NCI-H526 treated with DMSO at 0.1 percent for 48 hours (cell line): ENCODE measurements at places on chromosomes 7 and 10.

- DNase-seq, result no peak
Observed at GRCh38 chr10:71031026-71031425, 142.7 kb upstream of the PCBD1 start.

DNA sequence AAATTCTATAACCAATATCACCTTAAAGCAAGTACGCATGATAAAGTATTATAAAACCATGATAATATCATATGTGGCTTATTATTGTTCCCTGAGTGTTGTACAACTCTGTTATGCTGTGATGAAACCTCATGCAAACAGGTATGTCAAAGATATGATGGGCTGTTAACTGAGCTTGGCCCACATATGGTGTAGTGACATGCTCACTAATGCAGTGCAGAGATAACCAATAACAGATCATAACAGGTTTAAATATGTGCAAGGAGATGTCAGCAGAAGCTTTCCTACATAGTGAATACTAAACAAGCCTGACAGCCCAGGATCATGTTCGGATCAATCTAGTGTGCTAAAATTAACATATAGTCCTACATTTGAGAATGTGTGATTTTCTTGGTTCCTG is 9.6 kb downstream of the CFTR start:
- no peak for DNase-seq

GRCh38 chr7:8418629-8419245 is 14.7 kb upstream of the NXPH1 start:
- DNase-seq, result peak; percentile 57

GRCh38 chr10:69800109-69800508 is 1.6 kb upstream of the COL13A1 start:
- DNase-seq, result no peak

- DNase-seq, result no peak
Observed at GRCh38 chr10:57314046-57314445, 953.0 kb upstream of the ZWINT start.

- DNase-seq, result no peak
Observed at GRCh38 chr7:17313194-17313593, 14.7 kb downstream of the AHR start.

GRCh38 chr7:3243256-3243655 is 57.8 kb upstream of the SDK1 start:
- DNase-seq, result no peak

GRCh38 chr7:31107106-31108090 is 55.3 kb downstream of the ADCYAP1R1 start:
- DNase-seq, result no peak

- DNase-seq, result no peak
Observed at GRCh38 chr7:143485094-143485493, 7.4 kb downstream of the TAS2R41 start.

DNA sequence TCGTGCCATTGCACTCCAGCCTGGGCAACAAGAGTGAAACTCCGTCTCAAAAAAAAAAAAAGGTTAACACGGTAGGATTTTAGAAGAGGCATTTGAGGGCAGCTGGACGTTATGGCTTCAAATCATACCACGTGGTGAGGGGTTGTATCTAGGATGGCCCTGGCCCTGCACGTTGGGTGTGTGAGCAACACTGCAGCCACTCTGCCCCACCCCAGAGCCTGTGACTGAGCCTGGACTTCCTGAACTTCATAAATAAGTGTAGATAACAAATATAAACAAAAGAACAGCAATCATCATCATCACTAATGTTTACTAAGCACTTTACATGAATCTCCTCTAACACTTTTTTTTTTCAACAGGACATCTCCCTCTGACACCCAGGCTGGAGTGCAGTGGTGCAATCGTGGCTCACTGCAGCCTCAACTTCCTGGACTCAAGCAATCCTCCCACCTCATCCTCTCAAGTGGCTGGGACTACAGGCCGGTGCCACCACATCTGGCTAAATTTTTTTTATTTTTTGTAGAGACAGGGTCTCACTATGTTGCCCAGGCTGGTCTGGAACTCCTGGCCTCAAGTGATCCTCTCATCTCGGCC is 169.5 kb upstream of the FRMD4A start:
- DNase-seq, result no peak

DNA sequence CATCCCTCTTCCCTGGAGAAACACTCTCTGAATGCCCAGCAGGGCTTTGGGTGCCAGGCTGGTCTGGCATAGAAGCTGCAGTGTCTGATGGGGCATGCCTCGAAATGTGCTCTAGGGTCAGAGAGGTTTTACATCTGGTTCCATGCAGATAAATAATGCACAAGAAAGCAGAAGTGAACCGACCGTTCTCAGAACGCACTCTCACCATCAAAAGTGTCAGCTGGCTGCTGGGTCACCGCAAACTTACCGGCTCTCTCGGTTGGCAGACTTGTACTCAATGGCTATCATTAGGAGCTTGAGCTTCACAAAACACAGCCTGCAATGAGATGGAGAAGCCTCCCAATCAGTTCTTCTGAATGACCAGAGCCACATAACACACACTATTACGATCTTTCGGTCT is 610.0 kb downstream of the KCNMA1 start:
- no peak for DNase-seq

GRCh38 chr7:39490296-39490695 is 75.9 kb upstream of the YAE1 start:
- DNase-seq, result no peak

DNA sequence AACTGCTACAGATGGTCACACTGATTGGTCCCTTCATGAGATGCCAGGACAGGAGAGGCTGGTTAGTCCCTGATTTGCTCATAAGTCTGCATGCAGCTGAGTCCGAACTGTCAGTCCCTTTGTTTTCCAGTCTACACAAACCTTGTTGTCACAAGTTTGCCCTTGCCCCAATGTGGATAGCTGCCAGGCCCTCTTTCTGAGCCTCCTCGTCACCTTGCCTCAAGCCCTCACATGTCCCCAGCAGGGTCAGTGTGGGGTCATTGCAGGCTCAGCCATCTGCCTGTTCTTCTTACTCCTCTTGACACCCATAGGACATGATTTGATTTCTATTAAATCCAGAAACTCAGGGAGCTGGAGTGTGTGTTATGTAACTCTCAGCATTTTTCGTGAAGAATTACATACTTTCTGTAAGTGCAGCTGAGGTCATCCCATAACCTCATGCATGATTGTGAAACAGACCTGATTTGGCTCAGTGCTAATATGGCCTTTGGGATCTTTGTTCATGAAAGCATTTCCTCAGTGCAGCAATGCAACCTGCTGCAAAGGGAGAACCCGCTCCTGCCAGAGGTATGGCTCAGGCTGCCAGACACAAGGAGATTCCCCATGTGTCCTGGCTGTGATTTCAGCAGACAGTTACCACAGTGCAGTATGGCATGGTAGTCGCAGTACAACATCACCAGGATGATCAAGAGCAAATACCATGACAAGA is 70.0 kb upstream of the ZMIZ2 start:
- DNase-seq, result no peak

DNA sequence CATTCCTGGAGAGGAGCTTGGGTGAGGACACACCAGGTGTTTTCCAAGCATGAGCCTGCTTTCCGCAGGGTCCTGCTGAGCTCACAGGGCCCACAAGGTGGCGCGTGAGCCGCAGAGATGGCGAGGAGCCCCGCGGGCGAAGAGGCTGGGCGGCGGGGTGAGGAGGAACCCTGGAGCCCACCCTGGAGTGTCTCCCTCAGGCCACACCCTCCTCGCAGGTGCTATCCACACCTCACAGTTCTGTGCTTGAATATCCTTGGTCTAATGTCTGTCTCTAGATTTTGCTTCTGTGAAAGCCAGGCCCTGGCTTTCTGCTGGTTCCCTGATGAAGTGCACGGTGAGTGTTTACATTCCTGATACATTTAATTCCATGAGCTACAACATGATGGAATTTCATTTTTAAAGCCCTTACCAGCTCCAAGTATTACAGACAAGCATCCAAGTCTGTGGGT is 433.6 kb downstream of the ACTR3B start:
- peak; percentile 13 for DNase-seq

DNA sequence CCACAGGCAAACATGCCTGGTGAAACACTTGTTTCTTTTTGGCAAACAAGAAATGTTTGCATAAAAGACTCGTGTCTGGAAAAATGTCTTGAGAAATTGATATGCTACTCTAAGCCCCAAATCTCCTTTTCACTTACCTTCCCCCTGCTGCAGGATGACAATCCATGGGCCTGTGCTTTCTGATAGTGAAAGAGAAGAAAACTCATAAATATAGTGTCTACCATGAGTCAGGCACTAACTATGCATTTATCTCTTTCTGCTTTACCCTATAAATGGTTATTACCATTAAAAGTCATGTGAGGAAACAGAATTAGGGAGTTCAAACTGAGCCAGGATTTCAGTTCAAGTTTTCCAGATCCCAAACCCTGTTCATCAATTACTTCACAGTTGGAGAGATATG is 6.6 kb upstream of the TARP start:
- DNase-seq, result no peak

GRCh38 chr10:24502801-24503460 is 220.8 kb downstream of the ARHGAP21 start:
- peak; percentile 81 for DNase-seq

DNA sequence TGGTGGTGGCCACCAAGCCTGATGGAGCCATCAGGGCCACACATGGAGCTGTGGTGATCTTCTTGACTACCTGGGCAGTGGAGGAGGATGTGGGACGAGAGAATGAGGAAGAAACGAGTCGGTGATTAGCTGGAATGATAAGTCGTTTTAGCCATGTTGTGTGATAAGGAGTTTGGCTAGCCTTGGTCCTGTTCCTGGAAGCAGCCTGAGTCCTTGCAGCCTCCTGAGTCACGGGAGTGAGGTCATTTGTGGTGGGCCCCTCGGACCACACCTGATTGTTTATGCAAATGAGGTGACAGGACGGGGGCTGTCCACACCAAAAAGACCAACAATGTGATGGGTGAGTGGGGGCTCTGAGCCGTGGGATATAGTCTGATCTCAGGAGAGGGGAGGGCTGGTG is 554.4 kb downstream of the PTPRN2 start:
- DNase-seq, result no peak

DNA sequence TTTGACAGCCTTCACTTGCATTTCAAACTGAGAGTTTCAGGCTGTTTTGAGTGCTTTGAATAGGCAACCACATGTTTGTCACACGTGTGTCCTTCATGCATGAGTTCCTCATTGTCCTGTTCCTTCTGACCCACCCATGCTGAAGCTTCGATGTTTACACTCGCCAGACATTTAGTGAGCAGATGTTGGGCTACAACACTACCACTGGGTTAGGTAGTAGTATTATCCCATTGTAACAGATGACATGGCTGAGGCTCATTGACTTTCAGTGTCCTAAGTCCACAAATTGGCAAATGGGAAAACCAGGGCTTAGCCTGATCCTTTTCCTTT is 456.1 kb downstream of the PHTF2 start:
- DNase-seq, result no peak

- no peak for DNase-seq
Observed at GRCh38 chr7:152392254-152392653, 43.5 kb downstream of the KMT2C start.

GRCh38 chr7:139747662-139748372 is 30.0 kb downstream of the HIPK2 start:
- no peak for DNase-seq

DNA sequence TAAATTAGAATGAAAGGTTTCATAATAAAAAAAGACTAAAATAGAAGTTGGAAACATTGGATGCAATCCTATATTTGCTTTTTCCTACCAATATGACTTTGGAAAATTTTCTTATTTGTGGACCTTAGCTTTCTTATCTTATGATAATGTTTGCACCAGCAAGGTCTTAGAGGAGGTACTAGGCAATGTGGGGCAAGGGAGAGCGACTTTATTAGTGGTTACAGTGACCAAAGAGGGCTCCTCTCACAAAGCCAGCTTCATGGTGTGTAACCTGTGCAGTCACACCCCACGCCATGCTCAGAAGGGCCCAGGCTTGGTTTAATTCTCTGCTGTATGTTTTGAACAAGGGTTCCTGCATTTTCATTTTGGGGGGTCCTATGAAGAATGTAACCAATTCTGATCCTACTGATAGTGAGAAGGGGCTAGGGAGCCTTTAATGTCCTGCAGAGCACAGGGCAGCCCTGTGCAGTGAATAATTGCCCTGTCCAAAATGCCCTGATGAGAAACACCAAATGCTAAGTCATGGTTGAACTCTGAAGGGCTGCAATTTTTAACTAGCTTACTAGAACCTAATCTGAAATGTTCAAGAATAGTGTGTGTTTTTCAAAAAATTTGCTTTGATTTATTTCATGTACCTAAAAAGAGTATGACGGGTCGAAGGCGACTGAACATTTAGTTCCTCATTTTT is 1047.8 kb downstream of the LRMDA start:
- no peak for DNase-seq

GRCh38 chr10:60595852-60596251 is 182.4 kb upstream of the CDK1 start:
- no peak for DNase-seq

DNA sequence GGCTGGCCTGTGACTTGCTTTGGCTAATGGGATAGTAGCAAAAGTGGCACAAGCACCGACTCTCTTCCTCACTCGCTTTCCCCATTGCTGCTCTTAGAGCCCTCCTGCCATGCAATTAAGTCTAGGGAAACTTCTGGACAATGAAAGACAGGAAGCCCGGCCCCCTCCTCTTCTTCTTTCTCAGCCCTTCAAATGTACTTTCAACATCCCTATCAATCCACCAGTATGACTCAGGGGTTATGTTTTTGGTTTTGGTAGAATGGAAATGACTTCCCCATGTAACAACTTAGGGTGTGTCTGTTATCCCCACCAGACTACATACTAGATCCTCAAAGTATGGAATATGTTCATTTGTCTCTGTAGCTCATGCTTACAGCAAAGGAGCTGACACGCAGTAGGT is 139.0 kb upstream of the GDF10 start:
- no peak for DNase-seq

- DNase-seq, result no peak
Observed at GRCh38 chr7:90413185-90413528, 9.9 kb downstream of the CLDN12 start.

DNA sequence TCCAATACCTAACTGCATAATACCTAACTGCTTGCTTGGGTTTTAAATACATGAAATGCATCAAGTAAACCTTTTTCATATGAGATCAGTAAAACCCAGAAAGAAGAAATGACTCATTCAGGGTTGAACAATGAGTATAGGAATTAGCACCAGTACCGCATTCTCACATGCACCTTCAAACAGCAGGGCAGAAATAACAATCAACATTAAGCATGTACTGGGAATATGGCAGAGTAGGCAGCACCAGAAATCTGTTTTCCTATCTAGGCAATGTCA is 850.3 kb upstream of the SORCS1 start:
- no peak for DNase-seq

- no peak for DNase-seq
Observed at GRCh38 chr7:130961128-130961601, 227.2 kb upstream of the KLF14 start.

DNA sequence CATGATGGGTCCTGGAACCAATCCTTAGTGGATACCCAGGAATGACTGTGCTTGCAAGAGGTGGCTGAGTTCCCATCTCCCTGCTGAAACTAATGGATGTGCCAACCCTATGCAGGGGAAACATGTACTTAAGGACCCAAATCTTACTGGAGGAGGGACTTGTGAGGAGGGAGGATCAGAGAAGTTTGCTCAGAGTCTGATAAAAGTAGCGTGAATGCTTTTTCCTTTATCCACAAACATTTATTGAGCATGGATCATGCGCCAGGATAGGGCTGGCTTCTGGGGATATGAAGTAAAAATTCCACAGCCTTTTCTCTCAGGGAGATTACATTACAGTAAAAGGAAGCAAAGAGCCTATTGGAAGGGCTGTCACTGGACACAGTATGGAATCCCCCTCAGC is 358.5 kb downstream of the RPS24 start:
- DNase-seq, result no peak
